Body of pancreas (tissue), 4 donors: ENCODE measurements at places on chromosomes 2 and 18. TPM values are rescaled to one million over a fixed set of nuclear protein-coding genes. Genes with fewer than 3 reads are reported as not detected.

DNA sequence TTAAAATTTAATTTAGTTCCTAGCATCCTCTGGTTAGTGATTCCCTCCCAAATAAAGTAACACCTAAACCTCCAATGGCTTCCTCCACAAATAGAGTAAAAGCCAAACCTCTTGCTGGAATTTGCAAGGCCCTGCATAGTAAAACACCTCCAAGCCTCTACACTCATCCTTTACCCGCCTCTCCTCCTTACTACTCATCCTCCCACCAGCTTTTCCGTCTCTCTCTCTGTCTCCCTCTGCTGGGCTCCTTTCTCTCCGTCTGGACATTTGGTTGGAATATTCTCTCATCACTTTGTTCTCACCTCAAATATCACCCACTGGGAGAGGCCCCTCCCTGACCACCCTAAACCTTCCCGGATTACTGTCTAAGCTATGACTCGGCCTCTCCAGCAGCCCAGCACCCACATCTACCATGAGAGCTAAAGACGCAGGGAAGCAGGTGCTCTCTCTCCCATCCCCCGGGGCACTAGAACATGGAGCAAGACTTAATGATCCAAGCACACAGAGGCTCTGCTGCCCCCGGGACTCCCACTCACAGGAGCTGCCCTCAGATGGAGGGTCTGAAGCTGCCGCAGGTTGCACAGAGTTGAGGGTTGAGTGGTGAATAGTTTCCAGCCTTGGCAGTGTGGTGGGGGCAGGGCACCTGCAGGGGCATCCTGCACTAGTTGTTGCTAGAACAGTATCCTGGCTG is 167.2 kb downstream of the FBXO15 start:
- no peaks in the 10 kb centered on the region for H3K4me1 ChIP-seq
- H3K36me3 ChIP-seq, result no peaks in the 10 kb centered on the region
- peak; percentile 10 for DNase-seq

DNA sequence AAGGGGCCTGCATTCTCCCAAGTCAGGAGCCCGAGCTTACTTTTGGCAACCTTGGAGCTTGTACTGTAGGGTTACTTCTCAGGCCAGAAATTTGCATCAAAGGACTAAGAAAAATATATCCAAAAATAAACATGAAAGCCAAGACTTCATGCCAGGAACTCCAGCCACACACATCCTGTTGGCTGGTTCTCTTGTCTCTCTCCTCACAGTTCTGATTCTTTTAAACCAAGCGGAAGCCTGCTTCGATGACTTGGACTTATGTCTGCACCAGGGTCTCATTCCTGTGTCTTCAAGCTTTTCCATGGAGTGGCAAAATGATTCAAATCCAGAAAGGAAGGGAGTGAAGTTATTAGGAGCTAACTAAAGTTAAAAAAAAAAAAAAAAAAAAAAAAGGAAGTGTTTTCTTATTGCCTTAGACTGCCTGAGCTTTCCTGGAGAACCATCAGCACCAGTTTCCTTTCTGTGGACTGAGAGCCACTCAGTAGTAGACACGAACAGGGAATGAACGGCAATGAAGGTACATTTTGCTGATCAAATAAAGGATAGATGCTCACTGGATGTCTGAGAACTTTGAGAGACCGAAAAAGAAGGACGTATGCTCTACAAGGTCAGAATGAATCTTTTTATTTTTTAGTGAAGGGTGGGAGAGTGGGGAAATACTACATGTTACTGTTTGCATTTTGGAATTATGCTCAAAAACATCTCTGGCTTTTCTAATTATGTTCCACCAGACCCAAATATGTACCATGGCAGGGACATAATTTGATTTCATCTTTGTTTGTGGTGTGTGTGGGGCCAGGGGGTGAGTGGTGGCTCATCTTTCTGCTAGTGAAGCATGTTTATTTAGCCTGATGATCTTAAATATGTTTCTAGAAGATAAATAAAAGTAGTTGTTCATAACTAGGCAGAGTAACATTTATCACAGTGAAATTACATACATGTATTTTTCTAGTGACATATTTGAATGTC is 86.0 kb downstream of the RAPGEF4 start:
- H3K4me1 ChIP-seq, result no peaks in the 10 kb centered on the region
- no peaks in the 10 kb centered on the region for H3K36me3 ChIP-seq
- no peaks in the 10 kb centered on the region for H3K27me3 ChIP-seq
- no peak overlapping the region for H3K27ac ChIP-seq

Gene SLC30A3
- not detected for total RNA-seq

GRCh38 chr2:219823574-219823973 is 196.1 kb downstream of the SLC4A3 start:
- H3K27me3 ChIP-seq, result no peaks in the 10 kb centered on the region
- DNase-seq, result no peak
- no peaks in the 10 kb centered on the region for H3K4me1 ChIP-seq
- H3K4me3 ChIP-seq, result no peak overlapping the region

DNA sequence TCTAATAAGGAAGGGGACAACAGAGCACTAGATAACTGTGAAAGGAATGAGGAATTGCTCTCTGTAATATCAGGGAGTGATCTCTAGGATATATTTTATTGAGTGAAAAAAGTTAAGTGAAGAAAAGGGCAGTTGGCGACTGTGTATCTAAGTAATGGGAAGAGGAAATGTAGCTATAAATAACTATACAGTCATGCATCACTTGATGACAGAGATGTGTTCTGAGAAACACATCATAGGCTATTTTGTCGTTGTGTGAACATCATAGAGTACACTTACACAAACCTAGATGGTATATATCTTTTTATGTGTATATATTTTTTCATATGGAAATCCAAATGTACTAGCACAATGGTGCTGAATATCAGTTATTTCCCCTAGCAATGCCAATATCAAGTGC is 329.3 kb downstream of the TXNL1 start:
- H3K36me3 ChIP-seq, result no peaks in the 10 kb centered on the region
- H3K27ac ChIP-seq, result no peak overlapping the region
- DNase-seq, result no peak
- no peak overlapping the region for H3K4me3 ChIP-seq
- no peaks in the 10 kb centered on the region for H3K27me3 ChIP-seq

- no peaks in the 10 kb centered on the region for H3K4me1 ChIP-seq
- no peaks in the 10 kb centered on the region for H3K36me3 ChIP-seq
- no peak overlapping the region for H3K27ac ChIP-seq
- no peak overlapping the region for H3K4me3 ChIP-seq
Measured at GRCh38 chr2:202109737-202110184, 36.7 kb downstream of the KIAA2012 start.

GRCh38 chr2:105378276-105378840 is 20.5 kb downstream of the FHL2 start:
- no peak for DNase-seq
- no peaks in the 10 kb centered on the region for H3K27me3 ChIP-seq
- no peaks in the 10 kb centered on the region for H3K36me3 ChIP-seq

Gene DSG4
- total RNA-seq, result not detected

Gene ST6GAL2
- 0.52 TPM for total RNA-seq

- no peaks in the 10 kb centered on the region for H3K36me3 ChIP-seq
- H3K4me1 ChIP-seq, result peaks cover 24% of the 10 kb centered on the region
- no peak for DNase-seq
- H3K4me3 ChIP-seq, result no peak overlapping the region
Measured at GRCh38 chr2:138359532-138359931, 142.0 kb upstream of the SPOPL start.

Gene STK16
- total RNA-seq, result 16.8 TPM

- H3K4me3 ChIP-seq, result no peak overlapping the region
- no peak overlapping the region for H3K27ac ChIP-seq
- no peaks in the 10 kb centered on the region for H3K27me3 ChIP-seq
Measured at GRCh38 chr2:33532966-33533365, 56.5 kb downstream of the RASGRP3 start.

Gene NAGK
- 57.1 TPM for total RNA-seq

DNA sequence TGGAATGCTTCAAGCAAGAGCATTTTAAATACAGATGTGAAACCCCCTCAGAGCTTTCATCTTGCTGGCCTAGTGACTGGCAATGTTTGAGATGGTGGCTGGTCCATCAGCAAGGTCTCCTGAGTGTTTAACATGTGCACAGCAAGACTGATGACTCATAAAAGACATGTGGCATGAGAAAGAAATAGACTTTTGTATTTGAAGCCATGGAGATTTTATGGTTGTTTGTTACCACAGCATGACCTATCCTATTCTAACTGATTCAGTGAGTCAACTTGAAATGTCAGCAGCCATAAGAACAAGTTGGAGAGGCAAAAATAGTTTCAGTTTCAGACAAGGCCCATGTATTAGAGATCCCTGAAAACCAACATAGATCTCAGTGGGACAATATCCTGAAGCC is 154.7 kb upstream of the LYPD1 start:
- no peaks in the 10 kb centered on the region for H3K36me3 ChIP-seq
- no peak overlapping the region for H3K27ac ChIP-seq
- H3K4me3 ChIP-seq, result no peak overlapping the region
- no peaks in the 10 kb centered on the region for H3K27me3 ChIP-seq
- no peak for DNase-seq
- no peaks in the 10 kb centered on the region for H3K4me1 ChIP-seq

- H3K4me1 ChIP-seq, result peaks cover 31% of the 10 kb centered on the region
- H3K27ac ChIP-seq, result peak overlapping the region; percentile 51
- no peak overlapping the region for H3K4me3 ChIP-seq
- no peak for DNase-seq
- H3K27me3 ChIP-seq, result no peaks in the 10 kb centered on the region
- H3K36me3 ChIP-seq, result no peaks in the 10 kb centered on the region
Measured at GRCh38 chr2:56015711-56016115, 92.1 kb upstream of the EFEMP1 start.

Gene CHRNG
- not detected for total RNA-seq

DNA sequence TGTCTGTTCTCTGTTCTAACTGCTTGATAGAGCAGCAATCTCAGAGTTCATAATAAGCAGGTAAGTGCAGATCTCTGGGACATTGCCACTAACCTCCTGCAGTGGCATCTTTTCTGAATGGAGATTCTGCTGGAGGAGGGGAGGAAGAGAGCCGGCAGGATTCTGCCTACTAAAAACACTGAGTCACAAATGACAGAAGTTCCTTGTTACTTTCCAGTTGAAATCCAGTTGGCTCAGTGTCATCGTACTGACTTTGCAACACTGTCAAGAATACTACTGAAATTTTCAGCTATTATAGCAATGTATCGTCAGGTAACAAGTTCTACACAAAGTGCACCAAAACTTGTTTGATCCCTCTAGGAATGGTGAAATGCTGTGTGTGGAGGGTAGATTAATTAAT is 79.6 kb upstream of the ST6GAL2 start:
- H3K27me3 ChIP-seq, result no peaks in the 10 kb centered on the region
- H3K4me1 ChIP-seq, result no peaks in the 10 kb centered on the region
- no peaks in the 10 kb centered on the region for H3K36me3 ChIP-seq
- H3K4me3 ChIP-seq, result no peak overlapping the region
- DNase-seq, result no peak

Gene CTAGE1
- not detected for total RNA-seq

Gene TCF4
- total RNA-seq, result 31.6 TPM

GRCh38 chr2:236642125-236642524 is 72.5 kb downstream of the ACKR3 start:
- no peak overlapping the region for H3K27ac ChIP-seq
- DNase-seq, result no peak
- no peaks in the 10 kb centered on the region for H3K36me3 ChIP-seq
- H3K27me3 ChIP-seq, result no peaks in the 10 kb centered on the region
- H3K4me1 ChIP-seq, result peaks cover 25% of the 10 kb centered on the region
- no peak overlapping the region for H3K4me3 ChIP-seq

Gene DES
- total RNA-seq, result 23.1 TPM

DNA sequence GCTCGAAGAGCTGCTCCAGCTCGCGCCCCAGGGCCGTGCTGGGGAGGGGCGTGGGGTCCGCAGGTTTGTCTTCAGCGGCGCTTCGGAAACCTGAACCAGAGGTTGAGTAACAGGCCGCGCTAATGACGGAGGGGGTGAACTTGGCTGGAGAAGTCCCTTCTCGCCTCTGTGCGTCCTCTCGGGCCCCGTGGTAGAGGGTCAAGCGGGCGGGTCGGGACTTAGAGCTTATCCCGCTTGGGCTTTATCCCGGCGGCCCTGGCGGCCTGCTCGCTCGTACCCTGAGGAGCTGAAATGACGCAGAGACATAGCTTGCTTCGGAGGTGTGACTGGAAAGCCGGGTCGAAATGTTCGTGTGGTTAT is 479 bp downstream of the RNMT start:
- H3K27me3 ChIP-seq, result no peaks in the 10 kb centered on the region
- H3K4me3 ChIP-seq, result peak overlapping the region; percentile 83
- H3K4me1 ChIP-seq, result peaks cover 31% of the 10 kb centered on the region
- peak; percentile 44 for DNase-seq

- no peaks in the 10 kb centered on the region for H3K36me3 ChIP-seq
- H3K4me3 ChIP-seq, result no peak overlapping the region
- DNase-seq, result no peak
- H3K27ac ChIP-seq, result no peak overlapping the region
- H3K27me3 ChIP-seq, result peaks cover 4% of the 10 kb centered on the region
- H3K4me1 ChIP-seq, result peaks cover 8% of the 10 kb centered on the region
Measured at GRCh38 chr18:37481491-37481890, 84.1 kb downstream of the CELF4 start.

DNA sequence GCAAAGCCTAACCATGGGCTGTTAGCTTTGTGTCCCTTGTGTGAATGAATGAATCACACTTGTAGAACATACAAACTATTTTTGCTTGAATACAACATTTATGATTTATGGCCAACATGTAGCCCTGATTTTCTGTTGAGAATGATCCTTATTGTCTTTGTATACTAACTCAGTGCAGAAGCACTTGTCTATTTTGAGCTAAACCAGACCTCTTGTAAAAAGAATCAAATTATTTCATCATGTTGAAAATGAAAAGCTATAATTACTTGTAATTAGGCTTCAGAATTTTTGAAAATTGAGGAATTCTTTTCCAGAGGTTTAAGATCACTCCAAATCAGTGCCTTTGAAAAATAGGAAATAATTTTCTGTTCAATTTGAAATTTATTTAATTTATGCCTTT is 85.9 kb downstream of the ZNF407 start:
- no peaks in the 10 kb centered on the region for H3K27me3 ChIP-seq
- no peaks in the 10 kb centered on the region for H3K4me1 ChIP-seq
- no peak overlapping the region for H3K27ac ChIP-seq
- DNase-seq, result no peak
- no peaks in the 10 kb centered on the region for H3K36me3 ChIP-seq

Gene GAREM2
- 1.6 TPM for total RNA-seq

Gene ZEB2
- 24.6 TPM for total RNA-seq

GRCh38 chr2:208363485-208363884 is 43.1 kb upstream of the PTH2R start:
- DNase-seq, result no peak
- H3K27ac ChIP-seq, result no peak overlapping the region
- no peaks in the 10 kb centered on the region for H3K36me3 ChIP-seq
- H3K4me1 ChIP-seq, result peaks cover 4% of the 10 kb centered on the region
- no peak overlapping the region for H3K4me3 ChIP-seq
- H3K27me3 ChIP-seq, result no peaks in the 10 kb centered on the region

Gene TMEM37
- total RNA-seq, result 22.1 TPM

DNA sequence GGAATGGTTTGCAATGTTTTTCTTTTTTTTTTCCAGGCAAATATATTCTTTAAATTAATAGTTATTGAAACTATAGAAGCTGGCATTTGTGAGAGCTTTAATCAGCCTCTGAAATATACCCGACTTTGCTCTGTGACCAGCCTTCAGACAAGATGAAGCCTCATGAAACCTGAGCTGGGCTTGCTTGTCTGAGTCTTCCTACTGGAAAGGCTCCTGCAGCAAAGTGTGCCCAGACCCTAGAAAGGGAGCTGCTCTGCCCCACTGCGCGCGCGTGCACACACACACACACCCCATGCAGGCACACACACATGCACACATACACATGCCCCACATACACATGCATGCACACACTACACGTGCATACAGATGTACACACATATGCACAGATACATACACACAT is 203.3 kb upstream of the NT5C1B start:
- H3K4me3 ChIP-seq, result no peak overlapping the region
- no peak for DNase-seq
- no peaks in the 10 kb centered on the region for H3K27me3 ChIP-seq
- no peaks in the 10 kb centered on the region for H3K36me3 ChIP-seq
- H3K27ac ChIP-seq, result no peak overlapping the region
